ENCODE measurements at places on chromosomes 2 and 18. TPM values are rescaled to one million over a fixed set of nuclear protein-coding genes. Genes with fewer than 3 reads are reported as not detected.

The UGT1A10 gene
- total RNA-seq: not detected

- H3K27ac ChIP-seq: no peak overlapping the region
- no peaks in the 10 kb centered on the region for H3K4me1 ChIP-seq
- no peak for DNase-seq
- H3K36me3 ChIP-seq: no peaks in the 10 kb centered on the region
These were observed 599.8 kb downstream of the NRXN1 start for GRCh38 chr2:50431958-50432650.

The NTSR2 gene
- not detected for total RNA-seq

GRCh38 chr2:105573910-105574655 is 170.6 kb upstream of the NCK2 start:
- no peaks in the 10 kb centered on the region for H3K27me3 ChIP-seq
- DNase-seq: no peak
- H3K36me3 ChIP-seq: no peaks in the 10 kb centered on the region
- H3K4me3 ChIP-seq: peak overlapping the region; percentile 25
- H3K27ac ChIP-seq: no peak overlapping the region

GRCh38 chr18:77086034-77086433 is 46.5 kb downstream of the MBP start:
- peaks cover 57% of the 10 kb centered on the region for H3K4me1 ChIP-seq
- peaks cover 3% of the 10 kb centered on the region for H3K36me3 ChIP-seq
- DNase-seq: no peak

The IKZF2 gene
- total RNA-seq: 19.1 TPM

The RGPD3 gene
- 0.25 TPM for total RNA-seq

DNA sequence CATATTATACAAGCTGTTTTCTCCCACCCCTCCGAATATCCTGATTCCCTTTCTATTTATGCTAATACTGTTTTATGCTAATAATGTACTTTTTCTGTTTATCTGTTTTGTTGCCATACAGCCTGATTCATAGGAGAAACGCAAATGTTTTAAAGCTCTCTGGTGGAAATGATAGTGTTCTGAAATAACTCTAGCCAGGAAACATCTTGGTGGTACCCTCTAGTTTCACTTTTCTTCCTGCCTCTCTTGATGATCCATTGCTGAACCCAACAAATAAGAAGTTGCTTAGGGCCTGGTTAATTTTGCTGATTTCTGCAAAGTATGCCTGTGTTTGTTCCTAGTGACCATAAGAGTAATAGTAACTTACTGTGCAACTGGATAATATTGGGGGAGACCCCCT is 148.4 kb upstream of the KCTD1 start:
- no peak for DNase-seq
- H3K4me1 ChIP-seq: no peaks in the 10 kb centered on the region
- no peaks in the 10 kb centered on the region for H3K36me3 ChIP-seq
- H3K27ac ChIP-seq: no peak overlapping the region
- H3K27me3 ChIP-seq: no peaks in the 10 kb centered on the region

GRCh38 chr2:111905990-111906735 is 7.8 kb downstream of the MERTK start:
- no peaks in the 10 kb centered on the region for H3K27me3 ChIP-seq
- H3K27ac ChIP-seq: peak overlapping the region; percentile 39
- H3K4me1 ChIP-seq: peaks cover 11% of the 10 kb centered on the region

- H3K36me3 ChIP-seq: no peaks in the 10 kb centered on the region
- DNase-seq: no peak
- no peak overlapping the region for H3K27ac ChIP-seq
- H3K4me1 ChIP-seq: peaks cover 6% of the 10 kb centered on the region
These were observed 15.2 kb upstream of the ANKRD53 start for GRCh38 chr2:70962885-70963878.

DNA sequence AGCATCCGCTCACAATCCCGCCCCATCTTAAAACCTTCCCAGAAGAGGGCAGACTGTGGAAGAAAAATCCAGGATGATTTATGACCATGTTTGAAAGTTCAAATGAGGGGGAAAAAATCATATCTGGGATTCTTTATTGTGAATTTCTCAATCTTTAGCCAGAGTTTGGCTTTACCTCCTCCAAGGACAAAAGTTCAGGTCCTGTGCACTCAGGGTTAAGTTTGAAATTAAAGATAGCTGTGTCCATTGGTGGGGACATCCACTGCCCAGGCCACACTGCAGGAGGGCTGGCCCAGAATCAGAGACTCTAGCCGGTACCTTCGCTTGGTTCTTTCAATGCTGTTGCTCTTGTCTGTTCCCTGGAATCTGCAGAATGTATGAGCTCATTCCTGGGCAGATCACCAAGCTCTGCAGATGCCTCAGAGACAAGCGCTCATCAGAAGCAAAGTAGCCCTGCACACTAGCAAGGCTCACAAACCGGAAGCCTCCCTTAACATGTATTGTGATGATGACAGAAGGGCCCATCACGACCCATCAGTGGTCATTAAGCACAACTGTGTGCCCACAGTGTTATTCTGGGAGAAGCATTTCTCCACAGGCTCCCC is 375.3 kb upstream of the KLHL29 start:
- H3K4me3 ChIP-seq: no peak overlapping the region
- H3K4me1 ChIP-seq: no peaks in the 10 kb centered on the region
- no peak for DNase-seq
- H3K27me3 ChIP-seq: no peaks in the 10 kb centered on the region
- H3K36me3 ChIP-seq: no peaks in the 10 kb centered on the region

DNA sequence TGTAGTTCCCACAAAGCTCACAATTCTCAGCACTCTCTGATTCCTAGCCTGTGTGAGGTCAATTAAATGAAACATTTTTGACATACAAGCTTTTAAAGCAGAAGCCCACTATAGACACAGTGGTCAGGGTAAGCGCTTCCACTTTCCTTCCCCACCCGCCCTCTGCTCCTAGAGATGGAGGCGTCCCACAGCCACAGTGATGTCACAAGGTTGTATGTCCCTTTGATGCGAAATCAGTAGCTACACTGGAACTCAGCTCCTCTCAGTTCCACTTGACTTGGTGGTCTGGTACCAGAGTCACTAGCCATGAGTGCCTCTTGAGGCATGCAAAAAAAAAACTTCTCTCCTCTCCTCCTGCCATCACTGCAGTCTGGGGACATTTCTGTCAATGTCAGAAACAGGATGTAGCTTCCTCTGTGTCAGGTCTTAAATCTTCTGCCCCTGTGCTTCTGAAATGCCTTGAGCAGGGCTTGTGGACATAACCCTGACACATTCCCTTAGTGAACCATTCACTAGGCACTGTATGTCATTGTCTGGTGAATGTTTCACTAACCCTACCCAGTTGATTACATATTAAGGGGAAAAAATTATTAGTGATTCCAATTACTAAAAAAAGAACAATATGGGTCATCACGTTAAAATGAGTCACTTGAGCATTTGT is 7.8 kb downstream of the SULT1C4 start:
- H3K27me3 ChIP-seq: no peaks in the 10 kb centered on the region
- DNase-seq: no peak
- no peaks in the 10 kb centered on the region for H3K4me1 ChIP-seq
- no peak overlapping the region for H3K27ac ChIP-seq
- no peaks in the 10 kb centered on the region for H3K36me3 ChIP-seq
- no peak overlapping the region for H3K4me3 ChIP-seq

The AMER3 gene
- total RNA-seq: not detected

The PEX13 gene
- 19.4 TPM for total RNA-seq

DNA sequence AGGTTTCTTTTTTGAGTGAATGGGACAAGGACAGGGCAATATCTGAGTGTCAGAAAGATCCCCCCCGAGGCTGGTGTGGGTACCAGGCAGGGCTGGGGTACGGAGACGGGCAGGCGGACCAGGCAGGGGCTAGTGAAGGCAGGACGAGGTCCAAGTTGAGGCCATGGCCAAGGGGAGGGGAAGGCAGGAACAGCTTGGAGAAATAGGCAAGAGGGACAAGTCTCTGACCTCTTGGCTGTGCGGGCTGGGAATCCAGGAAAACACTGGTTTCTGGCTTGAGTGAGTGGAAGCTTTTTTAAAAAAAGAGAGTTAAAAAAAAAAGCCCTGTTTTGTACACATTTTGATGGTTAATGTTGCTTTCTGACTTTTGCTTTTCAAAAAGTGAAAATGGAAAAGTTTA is 30.3 kb downstream of the ASAP2 start:
- H3K27ac ChIP-seq: no peak overlapping the region
- DNase-seq: no peak
- peaks cover 10% of the 10 kb centered on the region for H3K27me3 ChIP-seq
- H3K36me3 ChIP-seq: no peaks in the 10 kb centered on the region
- no peak overlapping the region for H3K4me3 ChIP-seq

- DNase-seq: no peak
- no peak overlapping the region for H3K27ac ChIP-seq
- no peaks in the 10 kb centered on the region for H3K27me3 ChIP-seq
- H3K36me3 ChIP-seq: no peaks in the 10 kb centered on the region
These were observed 7.9 kb downstream of the TTN start for GRCh38 chr2:178799305-178799704.

GRCh38 chr2:152504618-152505017 is 169.6 kb downstream of the FMNL2 start:
- no peak overlapping the region for H3K4me3 ChIP-seq
- no peaks in the 10 kb centered on the region for H3K27me3 ChIP-seq
- no peaks in the 10 kb centered on the region for H3K36me3 ChIP-seq
- DNase-seq: no peak

Measured in activated T-cell treated with anti-CD3 and anti-CD28 coated beads, Interleukin-2, amount 50 U/mL, for 72 hours (primary cell).